Stimulated activated CD8-positive, alpha-beta memory T cell treated with anti-CD3 and anti-CD28 coated beads, Interleukin-12 subunit alpha, Interleukin-12 subunit beta, amount 100 ng/mL, for 1 hour (primary cell): ENCODE measurements at places on chromosomes 5 and 9.

- no peak for DNase-seq
These were observed 299.6 kb upstream of the KLF4 start for GRCh38 chr9:107789001-107789700.

- DNase-seq, result no peak
These were observed 481.4 kb upstream of the DAB2 start for GRCh38 chr5:39906146-39906545.

DNA sequence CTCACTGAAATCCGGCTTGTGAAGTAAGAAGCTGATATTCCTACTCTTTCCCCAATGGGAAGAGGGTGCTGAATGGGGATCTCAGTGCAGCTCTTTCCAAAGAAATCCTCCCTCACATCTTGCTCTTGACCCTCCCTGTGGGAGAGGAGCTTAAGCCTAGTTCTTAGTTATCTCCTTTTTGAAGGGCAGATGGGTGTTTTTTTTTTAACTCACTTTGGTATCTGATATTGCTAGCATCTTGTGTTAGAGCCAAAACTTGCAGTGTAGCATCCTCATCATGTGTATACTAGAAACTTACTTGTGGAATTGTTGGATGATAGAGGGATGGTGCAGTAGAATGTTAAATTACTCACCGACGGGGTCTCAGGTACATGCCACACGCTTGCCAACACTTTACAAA lies 90.2 kb downstream of the F2RL2 start:
- DNase-seq, result no peak

DNA sequence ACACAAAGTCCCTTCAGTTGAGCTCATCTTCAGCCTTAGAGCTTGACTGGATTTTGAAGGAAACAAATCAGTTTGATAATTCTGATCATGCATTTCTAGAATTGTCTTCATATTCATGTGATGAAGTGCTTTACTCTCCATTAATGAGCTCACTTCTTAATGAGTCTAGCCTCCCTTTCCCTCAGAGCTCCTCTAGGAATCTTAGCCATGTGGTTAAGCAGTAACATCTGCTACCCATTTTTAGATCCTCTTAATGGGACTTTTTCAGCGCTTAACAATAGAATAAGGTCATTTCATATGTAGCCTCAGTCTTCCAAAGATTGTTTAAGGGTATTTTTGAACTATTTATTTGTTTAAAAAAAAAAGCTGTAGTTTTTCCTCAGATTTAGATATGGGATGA lies 36.9 kb upstream of the LURAP1L start:
- no peak for DNase-seq

DNA sequence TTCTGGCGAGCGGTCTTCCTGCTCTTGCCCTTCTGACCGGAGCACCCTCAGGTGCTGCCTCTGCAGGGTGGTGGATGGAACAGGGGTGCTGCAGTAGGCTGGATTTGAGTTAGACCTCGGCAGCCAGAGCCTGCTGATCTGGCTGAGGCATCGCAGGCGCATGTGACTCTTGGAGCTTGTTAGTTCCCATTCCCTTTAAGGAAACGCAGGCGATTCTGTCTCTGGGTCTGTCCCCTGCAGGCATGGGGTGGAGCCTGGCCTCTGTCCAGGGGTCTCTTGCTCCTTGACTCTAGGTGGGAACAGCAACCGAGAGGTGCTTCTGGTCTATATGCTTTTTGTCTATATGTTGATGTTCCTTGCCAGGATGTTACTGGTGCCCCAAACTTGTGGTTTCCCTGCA lies 3.1 kb downstream of the WNK2 start:
- no peak for DNase-seq

GRCh38 chr5:78530342-78531096 lies 118.1 kb downstream of the LHFPL2 start:
- no peak for DNase-seq

DNA sequence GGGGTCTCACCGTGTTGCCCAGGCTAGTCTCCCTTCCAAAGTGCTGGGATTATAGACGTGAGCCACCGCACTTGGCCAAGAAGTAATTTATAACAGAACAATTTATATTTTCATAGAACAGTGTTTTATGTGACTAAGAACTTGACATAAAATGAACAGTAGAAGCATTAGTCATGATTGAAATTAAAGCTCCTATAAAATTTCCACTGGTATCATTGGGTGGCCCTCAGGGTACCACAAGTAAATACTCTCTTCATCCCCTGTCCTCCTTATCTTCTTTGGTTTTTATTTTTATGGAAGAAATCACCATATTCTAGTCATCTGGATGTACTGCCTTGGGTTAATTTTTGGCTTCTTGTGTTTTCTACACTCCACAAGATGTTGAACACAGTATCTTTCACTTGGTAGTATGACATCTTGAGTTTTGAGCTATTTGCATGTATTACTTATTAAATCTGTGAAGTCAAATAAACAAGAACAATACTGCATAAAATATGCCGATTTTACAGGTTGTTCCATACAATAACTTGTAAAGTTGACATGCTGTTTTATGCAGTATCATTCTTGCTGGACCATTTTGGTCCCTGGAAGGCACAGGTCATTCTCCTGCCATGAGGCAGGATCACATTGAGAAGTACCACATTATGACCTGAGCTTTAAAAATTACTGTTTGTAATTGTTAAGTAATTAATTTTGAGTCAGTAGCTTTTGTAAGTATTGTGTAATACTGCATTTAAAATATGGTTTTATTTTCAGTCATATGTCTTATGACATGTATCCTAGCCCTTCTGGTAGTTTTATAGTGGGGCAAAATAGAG lies 24.4 kb downstream of the LMNB1 start:
- no peak for DNase-seq

- no peak for DNase-seq
These were observed 132.0 kb downstream of the INSYN2B start for GRCh38 chr5:169848271-169848670.

GRCh38 chr5:9622971-9623421 lies 7.2 kb downstream of the TAS2R1 start:
- no peak for DNase-seq

- DNase-seq, result no peak
These were observed 67.4 kb downstream of the RASGRF2 start for GRCh38 chr5:81027481-81028058.

DNA sequence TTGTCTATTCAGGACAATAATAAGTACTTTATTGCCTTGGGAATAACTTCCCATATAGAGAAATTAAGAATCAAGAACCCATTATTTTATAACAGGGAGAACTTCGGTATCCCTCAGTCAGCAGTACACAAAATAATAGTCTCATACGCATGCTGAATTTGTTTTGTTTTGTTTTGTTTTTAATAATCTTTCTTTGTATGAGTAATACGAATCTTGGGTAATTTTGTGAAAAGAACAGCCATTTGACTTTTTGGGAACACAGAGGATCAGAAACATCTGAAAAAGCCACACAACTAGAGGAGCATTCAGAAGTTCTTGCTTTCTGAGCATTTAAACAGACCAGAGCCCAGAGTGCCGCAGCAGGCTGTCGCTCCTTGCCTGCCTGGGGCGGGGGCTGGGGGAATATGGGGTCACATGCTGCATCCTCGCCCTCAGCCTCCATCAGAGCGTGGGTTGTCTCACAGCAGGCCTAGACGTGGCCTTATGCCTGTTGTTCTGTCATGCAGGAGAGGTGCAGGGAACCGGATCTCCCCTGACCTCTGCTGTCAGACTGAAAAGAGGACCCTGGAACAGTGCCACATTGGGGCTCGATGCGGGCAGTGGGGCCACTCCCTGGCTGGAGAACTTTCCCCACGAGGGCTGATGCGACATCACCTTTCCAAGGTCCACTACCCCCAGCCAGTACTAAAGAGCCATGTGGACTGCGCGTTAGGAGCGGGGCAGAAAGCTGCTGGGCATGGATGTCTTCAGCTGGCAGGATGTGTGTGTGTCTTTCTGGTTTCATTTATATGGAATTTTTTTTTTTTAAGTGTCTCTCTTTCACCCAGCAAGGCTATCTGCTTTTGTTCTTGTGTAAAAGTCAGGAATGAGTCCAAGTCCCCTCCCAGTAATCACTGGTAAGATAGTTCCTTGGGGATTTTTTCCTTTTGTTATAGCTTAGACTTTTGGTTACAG lies 133.4 kb upstream of the OTULINL start:
- DNase-seq, result no peak

GRCh38 chr5:112907166-112907631 lies 14.8 kb downstream of the REEP5 start:
- DNase-seq, result no peak

- DNase-seq, result no peak
These were observed 1.6 kb downstream of the GM2A start for GRCh38 chr5:151254556-151254955.

- DNase-seq, result no peak
These were observed 90.7 kb upstream of the ADRA1B start for GRCh38 chr5:159825551-159826051.

GRCh38 chr5:149417711-149418368 lies 38.7 kb upstream of the IL17B start:
- DNase-seq, result no peak

DNA sequence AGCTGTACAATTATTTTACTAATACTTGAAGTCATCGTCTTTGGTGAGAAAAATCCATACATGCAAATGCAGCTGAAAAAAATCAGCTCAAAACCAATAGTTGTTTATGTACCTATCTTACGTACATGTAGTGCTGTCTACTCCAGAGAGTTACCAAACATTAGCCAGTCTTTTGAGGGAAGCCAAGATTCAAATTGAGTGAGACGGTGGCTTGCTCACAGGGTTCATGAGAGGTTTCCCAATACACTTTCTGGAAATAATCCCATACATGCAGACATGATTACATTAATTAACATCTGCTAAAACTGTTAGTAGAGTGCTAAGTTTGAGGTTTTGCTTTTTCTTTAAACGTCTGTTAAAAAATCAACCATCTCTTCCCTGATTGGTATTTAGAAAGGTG lies 2.3 kb downstream of the C9orf72 start:
- DNase-seq, result no peak

- DNase-seq, result no peak
These were observed 88.0 kb downstream of the GPR21 start for GRCh38 chr9:123121457-123121856.

GRCh38 chr9:89781838-89782540 lies 177.2 kb downstream of the GADD45G start:
- DNase-seq, result no peak

DNA sequence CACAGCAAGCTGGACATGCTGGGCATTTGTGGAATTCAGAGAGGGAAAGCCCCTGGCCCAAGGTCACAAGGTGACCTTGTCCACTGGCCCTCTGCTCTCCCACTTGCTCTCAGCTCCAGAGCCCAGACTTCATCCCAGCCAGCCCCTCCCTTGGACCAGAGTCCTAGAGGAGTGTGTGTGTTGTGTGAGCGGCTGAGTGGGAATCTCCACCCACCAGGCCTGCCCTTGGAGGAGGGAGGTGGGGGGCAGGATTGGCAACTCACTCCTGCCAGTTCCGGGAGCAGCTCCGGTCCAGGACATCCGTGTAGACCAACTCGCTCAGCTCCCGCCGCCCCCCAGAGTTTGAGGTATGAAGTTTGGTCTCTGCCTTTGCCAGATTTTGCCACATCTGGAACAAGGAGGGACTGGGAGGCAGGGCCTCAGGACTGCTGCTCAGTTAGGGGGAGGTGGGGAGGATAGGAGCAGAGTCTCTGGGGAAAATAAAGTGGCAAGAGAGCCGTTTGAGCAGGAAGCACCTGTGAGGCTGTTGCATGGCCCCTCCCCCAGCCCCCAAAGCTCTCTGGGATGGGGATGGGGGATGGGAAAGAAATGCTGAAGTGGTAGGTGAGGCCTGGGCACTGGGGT lies 1.4 kb downstream of the MZB1 start:
- DNase-seq, result no peak

GRCh38 chr5:170439223-170439943 lies 50.2 kb upstream of the KCNMB1 start:
- no peak for DNase-seq

DNA sequence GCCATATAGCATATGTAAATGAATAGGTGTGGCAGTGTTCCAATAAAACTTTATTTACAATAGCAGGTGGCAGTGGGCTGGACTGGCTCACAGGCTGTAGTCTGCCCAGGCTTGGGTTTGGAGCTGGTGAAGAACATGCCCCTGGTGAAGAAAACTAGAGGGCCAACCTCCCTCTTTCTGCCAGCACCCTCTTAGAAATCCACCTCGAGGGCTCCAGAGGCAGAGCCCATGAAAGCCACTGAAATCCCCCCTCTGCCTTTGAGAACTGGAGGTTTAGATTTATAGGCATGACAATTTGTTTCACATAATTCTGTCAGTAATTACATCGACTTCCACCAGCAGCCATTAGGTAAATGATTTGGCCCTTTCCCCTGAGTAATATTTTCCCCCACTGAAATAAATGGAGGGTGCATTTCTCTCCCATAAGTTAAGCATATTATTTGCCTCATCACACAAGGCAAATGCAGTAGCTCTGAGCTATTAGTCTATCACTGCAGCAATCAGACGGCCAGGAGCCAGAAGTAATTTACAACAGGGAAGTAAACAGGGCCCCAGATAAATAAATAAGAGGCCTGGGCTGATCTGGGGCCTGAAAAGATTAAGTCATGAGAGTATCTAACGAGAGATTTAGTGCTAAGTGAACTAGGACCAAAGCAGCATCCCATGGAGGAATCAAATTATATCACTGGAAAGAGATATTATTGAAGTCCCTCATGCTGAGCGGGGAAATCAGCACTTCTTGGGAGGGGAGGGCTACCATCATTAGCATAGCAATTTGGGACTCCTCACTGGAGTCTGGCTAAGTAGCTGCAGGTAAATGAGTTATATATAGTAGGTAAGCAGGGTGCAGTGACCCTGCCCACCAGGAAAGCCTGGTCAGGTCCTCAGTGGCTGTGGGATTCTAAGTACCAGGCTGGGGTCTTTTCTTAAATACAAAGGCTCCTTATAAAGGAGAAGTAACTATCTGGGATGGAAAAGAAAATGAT lies 123.9 kb downstream of the SLIT3 start:
- no peak for DNase-seq

DNA sequence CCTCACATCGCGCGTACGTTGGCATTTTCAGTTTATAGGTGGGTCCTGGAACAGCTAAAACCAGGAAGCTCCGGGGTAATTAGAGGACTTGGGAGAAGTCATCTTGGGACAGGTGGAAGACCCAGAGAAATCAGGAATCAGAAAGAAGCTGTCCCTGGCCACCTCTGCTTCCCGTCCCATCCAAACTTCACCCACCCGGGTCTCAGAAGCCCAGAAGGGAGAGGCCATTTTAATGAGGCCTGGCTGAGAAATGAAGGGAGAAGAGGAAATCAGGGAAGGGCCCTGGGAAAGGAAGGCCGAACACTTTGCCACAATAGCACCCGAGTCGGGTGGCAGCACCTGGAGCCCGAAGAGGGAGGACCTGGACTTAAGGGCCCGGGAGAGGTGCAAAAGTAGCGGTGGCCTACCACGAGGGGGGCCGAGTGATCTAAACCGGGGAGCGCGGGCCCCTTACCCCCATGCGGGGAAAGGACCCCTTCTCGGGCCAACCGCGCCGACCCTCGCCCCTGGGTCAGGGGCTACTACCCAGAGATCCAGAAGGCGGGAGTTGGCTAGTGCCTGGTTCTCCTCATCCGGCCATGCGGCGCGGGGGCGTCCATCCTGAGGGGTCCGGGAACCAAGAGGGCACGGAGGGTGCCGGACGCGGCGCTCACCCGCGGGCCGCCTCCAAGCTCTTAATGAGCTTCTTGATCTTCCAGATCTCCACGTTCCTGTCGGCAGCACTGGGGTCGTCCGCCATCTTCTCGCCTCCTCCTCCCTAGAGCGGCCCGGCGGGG lies 668 bp downstream of the ETF1 start:
- DNase-seq, result no peak
